Vagina (tissue), 2 donors: ENCODE measurements at places on chromosomes 1 and 21.
A peak's percentile ranks its signal among the peaks of the same experiment; 100 is the strongest.

GRCh38 chr1:161994175-161994668 lies 29.4 kb downstream of the OLFML2B start:
- DNase-seq, result no peak

GRCh38 chr1:13766592-13767564 lies 66.9 kb downstream of the PRDM2 start:
- no peak for DNase-seq

DNA sequence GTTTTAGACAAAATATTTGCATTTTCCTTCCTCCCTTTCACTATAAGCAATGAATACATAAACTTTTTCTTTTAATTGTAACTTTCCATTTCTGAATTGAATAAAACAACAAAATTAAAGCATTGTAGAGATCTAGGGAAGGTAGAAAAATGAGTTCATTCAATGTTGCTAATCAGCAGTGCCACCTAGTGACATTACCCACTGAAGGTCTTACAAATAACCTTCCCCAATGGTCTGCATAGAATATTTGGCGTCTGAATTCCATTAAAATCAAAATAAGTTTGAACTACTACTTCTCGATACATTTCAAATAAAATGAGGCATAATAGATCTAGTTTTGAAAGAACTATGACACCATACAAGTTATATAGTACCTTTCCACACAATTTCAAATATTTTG lies 19.6 kb downstream of the FH start:
- no peak for DNase-seq

GRCh38 chr1:185042737-185043136 lies 2.6 kb upstream of the RNF2 start:
- DNase-seq, result no peak

GRCh38 chr1:41582004-41582325 lies 97.5 kb upstream of the EDN2 start:
- peak; percentile 61 for DNase-seq

- DNase-seq, result no peak
Measured at GRCh38 chr1:3625151-3625907, 514 bp downstream of the TPRG1L start.

DNA sequence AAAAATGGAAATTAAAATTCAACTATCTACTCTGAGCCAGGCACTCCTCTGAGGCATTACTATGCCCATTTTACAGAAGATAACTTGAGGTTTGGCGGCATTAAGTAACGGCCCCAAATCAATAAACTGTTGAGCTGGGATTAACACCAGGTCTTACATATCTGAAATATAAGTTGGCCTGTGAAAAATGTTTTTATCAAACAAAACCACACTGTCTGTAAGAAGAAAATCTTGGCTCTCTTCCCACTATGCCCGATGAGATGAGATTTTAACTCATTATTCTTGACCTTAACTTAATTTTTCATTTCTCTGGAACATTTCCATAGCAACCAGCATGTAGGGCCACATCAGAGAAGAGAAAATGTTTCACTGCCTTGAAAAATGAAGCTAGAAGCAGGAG lies 21.8 kb downstream of the RC3H1 start:
- no peak for DNase-seq

DNA sequence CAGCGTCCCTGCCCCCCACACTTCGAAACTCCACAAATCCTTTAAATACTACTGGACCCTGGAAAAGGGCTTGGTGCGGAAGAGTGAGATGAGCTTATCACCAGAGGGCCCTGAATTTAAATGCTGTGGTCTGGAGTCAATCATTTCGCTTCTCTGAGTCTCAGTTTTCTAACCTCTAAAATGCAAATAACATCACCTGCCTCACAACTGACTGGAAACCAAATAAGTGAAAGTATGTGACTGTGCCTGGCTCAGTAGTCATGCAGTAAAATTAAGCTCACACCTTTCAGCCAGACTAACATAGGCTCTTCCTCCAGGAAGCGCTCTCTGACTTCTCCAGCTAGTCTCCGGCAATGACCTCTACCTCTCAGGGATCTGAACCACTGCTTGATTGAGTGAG lies 4.2 kb downstream of the GJA4 start:
- DNase-seq, result no peak

DNA sequence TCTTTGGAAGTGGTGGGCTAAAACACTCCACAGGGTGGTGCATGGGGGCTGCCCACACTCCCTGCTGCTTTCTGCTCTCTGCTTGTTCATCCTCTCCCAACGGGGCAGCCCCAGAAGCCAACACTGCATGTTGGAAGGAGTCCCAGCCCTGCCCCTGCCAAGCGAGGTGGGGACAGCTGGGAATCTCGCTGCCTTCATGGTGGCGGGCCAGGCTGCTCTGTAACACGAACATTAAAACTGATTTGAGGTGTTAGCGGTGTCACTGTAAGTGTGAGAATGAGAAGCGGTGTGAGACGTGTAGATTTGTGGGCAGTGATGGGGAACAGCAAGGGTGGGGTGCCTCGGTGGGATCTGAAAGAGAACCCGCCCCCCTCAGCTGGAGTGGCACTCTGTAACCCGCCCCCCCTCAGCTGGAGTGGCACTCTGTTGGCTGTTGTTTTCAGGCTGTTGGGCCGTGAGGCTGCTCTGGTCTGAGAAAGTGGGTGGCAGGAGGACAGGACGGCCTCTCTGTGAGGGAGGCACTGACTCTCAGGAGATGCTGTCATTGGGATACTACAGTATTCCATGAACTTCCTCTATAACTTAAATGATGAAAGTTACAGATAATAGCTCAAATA lies 80.9 kb downstream of the PCBP3 start:
- DNase-seq, result no peak

GRCh38 chr1:28087614-28088167 lies 719 bp downstream of the EYA3 start:
- DNase-seq, result no peak

DNA sequence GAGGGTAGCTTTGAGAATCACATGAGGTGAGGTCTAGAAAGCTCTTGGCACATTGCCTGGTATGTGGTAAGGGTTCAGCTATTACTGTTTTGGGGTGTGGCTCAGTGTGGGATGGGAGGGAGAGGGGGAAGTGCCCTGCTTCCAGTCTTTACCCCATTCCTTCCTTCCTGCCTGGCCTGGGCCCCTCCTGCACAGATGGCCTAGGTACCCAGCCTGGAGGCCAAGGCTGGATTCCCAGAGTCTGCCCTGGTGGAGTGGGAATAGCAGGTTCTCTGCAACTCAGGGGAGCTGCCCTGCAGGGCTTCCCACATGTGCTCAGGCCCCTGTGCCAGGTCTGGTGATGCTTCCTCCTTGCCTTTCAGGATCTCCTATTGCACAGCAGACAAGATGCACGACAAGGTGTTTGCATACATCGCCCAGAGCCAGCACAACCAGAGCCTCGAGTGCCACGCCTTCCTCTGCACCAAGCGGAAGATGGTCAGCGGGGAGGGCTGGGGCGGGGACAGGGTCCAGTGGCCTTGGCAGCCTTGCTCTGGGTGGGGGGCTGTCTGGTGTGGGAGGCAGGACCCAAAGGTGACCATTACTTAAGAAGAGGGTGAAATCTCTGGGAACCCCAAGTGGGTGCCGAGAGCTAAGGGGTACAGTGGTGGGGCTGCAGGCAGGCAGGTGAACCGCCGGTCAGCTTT lies 13.5 kb downstream of the LDLRAP1 start:
- no peak for DNase-seq

DNA sequence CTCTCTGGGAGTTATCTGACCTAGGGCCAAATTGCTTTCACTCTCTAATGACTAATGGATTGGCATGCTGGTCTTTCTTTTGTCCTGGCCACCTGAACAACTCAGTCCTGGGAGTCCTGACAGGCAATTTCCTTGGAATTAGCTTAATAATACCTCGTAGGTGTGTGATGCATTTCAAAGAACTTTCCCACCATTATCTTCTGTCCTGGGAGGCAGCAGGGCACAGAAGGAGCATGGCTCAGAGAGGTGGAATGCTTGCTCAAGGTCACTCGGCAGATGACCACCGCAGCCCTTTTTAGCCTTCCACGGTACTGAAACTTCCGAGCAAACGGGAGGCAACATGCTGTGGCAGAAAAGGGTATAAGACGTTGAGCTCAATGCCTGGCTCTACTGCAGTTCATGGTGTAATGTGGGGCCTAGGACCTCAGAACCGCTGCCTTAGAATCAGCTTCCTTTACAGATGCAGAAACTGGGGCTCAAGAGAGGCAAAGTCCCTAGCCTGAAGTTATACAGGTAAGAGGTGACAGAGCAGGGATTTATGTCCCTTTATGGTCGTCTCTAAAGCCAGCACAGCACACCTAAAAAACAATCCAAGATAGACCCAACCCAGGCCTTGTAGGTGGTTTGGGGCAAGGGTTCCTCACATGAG lies 3.2 kb downstream of the ID3 start:
- DNase-seq, result no peak

DNA sequence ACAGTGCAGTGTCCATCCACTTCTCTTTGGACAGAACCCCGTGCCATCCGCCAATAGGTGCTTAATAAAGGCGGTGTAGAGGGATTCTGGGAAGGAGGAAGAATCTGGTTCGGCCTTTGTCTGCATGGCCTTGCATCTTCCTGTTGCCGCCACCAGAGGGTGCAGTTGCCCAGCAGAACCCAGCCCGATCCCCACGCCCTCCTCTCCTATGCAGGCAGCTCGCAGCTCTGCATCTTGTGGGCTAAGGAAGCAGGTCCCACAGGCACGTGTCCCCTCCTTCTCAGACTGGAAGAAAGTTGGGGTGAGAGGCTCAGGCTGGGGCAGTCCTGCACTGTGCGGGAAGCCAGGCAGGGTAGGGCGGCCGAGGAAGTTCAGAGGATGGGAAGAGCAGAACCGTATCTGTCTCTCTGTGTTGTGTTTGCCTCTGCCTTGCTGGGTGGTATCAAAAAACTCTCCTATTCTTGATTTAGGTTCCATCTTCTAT lies 20.8 kb downstream of the NAV1 start:
- no peak for DNase-seq

DNA sequence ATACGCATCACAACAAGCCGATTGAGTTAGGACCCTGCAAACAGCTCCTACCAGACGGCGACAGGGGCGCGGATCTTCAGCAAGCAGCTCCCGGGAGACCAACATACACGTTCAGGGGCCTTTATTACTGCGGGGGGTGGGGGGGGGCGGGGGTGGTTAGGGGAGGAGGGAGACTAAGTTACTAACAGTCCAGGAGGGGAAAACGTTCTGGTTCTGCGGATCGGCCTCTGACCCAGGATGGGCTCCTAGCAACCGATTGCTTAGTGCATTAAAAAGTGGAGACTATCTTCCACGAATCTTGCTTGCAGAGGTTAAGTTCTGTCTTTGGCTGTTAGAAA lies 162.0 kb downstream of the RUNX1 start:
- DNase-seq, result no peak

- DNase-seq, result no peak
Measured at GRCh38 chr1:171911506-171911905, 70.2 kb downstream of the DNM3 start.

DNA sequence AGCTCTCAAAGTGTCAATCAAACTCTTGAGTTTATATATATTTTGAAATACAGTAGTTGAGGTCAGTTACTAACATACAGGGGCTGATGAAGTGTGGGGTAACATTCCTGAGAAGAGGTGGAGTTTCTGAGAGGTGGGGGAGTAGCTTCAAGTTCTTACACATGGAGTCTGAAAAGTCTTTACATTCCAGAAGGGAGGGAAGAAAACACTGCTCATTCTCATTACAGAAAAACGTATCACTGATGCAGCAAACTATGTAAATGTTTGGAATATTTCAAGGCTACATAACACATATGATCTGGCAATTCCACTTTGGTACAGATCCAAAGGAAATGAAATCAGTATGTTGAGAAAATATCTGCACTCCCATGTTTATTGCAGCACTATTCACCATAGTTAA lies 1065.8 kb upstream of the B3GALT2 start:
- no peak for DNase-seq

- DNase-seq, result no peak
Measured at GRCh38 chr1:98702976-98703375, 41.5 kb downstream of the SNX7 start.

GRCh38 chr1:65845535-65846060 lies 52.9 kb downstream of the PDE4B start:
- no peak for DNase-seq

DNA sequence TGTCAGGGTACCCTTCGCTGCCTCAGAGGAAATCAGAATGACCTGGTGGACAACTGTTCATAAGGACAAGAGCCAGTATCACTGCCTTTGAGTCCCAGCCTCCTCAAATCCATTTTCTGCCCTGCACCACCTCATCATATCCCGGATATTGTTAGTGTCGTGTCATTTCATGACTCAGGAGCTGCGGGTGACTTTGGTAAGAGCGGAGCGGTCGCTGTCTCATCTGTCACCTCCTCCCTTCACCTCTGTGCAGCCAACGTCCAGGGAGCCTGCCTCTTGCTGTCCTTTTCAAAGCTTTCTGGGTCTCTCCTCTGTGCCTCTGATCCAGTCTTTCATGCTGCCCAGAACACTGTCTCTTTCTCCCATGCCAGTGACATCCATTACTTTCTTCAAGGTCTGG lies 7.0 kb upstream of the C1orf198 start:
- DNase-seq, result no peak

GRCh38 chr21:34695434-34695833 lies 26.6 kb downstream of the CLIC6 start:
- no peak for DNase-seq

DNA sequence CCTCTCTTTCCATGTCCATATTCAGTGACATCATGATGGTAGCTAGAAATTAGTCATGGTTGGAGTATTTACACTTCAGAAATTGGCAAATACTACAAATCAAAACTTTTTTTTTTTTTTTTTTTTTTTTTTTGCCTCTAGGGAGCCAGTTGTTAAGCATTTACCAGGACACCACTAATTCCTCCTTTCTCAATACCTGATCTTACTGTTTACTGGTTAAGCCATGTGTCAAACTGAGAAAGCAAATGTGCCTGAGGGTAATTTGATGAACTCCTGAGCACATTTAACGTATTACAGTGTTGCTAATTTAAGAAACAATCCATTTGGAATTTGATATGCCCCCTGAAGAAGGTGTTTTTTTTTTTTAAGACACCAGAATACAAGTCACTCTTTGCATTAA lies 94.4 kb downstream of the DNM3 start:
- DNase-seq, result no peak

- DNase-seq, result no peak
Measured at GRCh38 chr1:62905872-62906271, 121.9 kb downstream of the ATG4C start.

DNA sequence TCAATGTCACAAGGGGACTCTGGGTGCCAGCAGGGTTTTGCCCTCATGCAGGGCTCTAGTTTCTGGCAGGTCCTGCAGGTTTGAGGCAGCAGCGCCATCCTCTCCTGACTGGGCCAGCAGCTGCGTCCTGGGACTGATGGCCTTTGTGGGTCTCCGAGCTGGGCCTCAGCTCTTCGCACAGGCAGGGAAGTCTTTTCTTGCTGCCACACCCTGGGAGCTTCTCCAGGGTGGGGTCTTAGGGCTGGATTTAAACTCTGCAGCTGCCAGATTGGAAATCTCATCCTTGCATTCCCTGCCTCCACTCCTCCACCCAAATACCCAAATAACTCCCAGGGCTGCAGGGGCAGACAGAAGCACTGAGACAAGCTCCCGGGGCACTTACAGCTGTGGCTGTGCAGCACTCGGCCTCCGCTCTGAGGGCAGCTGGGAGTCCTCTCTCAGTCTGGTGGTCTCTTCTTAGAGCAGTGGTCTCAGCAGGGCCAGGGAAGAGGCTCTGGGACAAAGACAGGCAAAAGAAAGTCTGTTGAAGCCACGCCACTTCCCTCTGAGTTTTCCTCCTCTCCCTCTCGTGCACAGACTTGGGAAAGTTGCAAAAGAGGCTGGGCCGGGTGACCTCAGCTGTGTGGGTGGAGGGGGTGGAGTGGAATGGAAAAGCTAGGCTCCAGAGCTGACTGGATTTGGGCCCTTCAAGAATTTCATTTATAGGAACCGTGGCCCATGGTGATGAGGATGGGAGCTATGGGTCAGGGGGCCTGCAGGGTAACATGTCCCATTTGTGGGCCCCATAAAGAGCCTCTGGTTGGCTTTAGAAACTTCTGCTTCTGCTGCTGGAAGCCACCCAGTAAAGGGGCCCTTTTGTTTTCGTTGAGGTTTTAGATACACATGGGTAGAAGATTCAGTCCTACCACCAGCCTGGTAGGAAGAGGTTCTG lies at the start of gene RAB7B:
RAB7B (minus strand) TSS at position 525 of the 931 bp plus-strand sequence. CDS start 9,260 bp downstream, outside the sequence.
- DNase-seq, result peak; percentile 95
